Omental fat pad (tissue), 4 donors: ENCODE measurements at places on chromosomes 3 and 15. TPM values are rescaled to one million over a fixed set of nuclear protein-coding genes. Genes with fewer than 3 reads are reported as not detected.

DNA sequence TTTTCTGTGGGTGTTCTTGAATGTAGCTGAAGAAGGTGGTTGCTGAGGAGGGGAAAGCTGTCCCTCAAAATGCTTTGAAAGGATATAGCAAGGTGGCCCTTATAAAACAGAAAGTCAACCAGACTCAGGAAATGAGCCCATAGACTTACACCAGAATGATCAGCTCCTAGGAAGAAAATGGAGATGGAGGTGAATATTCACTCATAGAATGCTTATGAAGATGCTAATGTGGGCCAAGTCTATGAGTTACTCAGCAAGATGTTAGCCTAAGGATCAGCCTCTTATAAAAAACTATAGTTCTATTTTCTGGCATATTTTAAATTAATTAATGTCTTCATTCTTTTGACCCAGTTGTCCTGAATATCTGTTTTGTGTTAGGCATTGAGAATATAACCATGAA lies 1054.0 kb downstream of the AGBL1 start:
- DNase-seq, result no peak

DNA sequence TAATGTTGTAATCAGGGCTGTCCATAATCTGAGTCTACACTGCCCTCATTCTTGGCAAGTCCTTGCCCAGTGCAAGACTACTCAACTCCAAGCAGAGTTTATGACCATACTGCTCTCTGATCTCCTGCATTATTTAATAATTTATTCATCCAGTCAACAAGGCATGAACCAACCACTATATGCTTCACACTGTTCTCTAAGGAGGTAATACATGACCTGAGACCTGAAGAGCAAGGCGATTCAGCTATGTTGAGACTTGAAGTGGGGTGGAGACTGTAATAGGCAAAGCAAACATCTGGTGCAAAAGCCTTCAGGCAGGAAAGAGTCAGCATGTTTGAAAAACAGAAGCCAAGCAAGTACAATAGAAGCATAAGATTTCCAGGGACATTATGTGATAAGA lies 1362.8 kb downstream of the ROBO2 start:
- DNase-seq, result no peak

GRCh38 chr15:61032600-61033286 lies 196.4 kb downstream of the RORA start:
- DNase-seq, result no peak

GRCh38 chr15:75145027-75145841 lies 56.4 kb upstream of the C15orf39 start:
- no peak for DNase-seq

ARHGAP11A gene
- 1.1 TPM for total RNA-seq
